ENCODE measurements at places on chromosomes 7 and 10.

DNA sequence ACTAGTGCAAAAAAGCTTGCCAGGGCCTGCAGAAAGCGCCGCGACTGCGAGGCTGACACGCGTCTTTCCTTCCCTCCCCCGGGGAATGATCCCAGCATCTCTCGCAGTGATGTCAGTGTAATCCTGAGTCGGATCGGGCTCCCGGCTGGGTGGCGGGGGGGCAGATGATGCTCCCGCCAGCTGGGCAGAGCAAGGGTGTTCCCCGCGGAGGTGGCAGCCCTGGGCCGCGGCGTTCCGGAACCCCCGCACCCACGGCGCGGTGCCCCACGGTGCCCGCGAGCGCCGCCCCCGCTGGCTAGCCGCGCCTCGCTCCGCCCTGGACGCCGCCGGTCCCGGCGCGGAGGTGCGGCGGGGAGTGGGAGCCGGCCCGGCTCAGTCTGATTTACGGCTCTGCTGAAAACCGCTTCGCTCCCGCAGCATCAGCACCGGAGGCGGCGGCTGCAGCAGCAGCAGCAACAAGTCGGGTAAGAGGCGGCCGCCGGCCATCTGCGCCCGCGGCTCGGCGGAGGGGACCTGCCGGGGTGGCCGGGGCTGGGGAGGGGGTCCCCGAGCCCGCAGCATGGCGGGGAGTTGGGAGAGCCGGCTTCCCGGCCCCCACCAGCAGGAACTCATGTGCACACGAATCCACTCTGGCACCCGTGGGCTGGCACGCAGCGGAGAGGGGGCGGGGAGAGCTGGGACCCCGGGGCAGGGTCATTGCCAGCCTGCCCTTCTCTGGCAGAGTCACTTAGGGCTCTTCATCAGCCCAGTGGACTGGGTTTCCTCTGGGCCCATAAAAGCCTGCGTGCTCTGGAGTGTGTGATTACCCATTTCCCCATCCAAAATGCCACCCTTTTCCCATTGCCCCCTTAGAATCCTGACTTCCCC is at the start of gene ZNF365:
ZNF365 (plus strand) TSS at position 375 of the 867 bp plus-strand sequence. CDS start 1,825 bp downstream, outside the sequence.
- DNase-seq, result peak; percentile 22

DNA sequence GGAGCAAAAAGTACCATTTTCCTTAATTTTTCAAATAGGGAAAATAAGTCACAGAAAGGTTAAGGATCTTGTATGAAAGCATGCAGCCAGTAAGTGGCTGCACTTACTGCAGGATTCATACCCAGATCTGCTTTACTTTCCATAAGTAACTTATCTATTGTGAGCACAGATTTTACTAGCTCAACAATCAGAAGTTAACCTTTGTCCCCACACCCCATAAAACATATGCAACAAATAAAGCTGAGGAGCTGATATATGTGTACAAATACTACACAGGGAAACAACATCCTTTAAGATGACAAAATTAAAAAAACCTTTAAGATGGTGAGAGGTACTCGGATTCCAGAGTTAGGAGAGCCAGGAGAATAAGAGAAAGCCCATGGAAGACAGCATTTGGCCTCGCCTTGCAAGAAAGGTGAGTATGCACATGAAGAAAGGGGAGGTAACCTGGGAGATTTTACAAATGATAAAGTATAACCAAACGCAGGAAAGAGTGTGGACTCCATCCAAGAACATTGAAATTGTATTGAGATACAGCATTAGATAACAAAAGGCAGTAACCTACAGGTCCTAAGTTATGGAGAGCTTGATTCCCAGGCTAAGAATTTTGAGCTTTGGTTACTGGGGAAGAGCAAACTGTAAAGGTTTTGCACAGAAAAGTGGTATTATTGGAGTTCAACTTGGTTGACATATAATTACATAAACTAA is 87.1 kb downstream of the ITGB8 start:
- DNase-seq, result no peak

GRCh38 chr7:37251222-37251621 is 197.4 kb downstream of the ELMO1 start:
- DNase-seq, result no peak

DNA sequence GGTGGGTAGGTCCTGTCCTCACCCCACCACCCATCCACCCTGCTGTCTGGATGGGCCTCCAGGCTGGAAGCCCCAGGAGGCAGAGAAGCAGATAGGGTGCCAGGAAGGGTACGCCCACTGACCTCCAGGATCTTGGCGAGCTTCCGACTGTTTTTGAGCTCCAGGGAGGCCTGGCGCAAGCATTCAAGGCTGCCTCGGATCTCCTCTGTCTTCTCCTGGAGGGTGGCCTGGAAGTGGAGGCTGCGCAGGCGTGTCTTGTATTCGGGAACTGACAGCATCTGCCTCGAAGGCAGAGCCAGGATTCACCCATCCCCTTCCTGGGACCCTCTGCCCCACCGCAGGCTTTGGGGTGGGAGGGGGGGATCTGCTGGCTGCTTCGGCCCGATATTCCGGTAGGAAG is 48.4 kb downstream of the GRID2IP start:
- DNase-seq, result no peak

DNA sequence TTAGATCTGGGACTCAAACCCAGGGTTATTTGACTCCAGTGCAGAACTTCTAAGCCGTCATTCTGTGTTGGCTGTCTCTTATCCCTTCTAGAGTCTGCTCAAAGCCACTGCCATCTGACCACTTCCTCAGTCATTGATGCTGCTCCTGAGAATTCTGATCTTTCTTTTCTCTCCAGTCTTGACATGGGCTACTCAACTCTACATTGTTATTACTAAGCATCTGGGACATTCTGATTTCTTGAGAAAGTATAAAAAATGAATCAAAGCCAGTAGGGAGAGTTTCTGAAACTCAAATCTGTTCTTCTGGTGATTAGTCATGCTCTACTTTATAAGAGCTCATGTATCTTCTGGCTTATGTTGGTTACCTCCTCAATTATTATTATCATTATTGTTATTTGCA is 48.7 kb downstream of the ANK3 start:
- DNase-seq, result no peak

GRCh38 chr10:11625019-11625735 is 13.7 kb upstream of the USP6NL start:
- DNase-seq, result no peak

DNA sequence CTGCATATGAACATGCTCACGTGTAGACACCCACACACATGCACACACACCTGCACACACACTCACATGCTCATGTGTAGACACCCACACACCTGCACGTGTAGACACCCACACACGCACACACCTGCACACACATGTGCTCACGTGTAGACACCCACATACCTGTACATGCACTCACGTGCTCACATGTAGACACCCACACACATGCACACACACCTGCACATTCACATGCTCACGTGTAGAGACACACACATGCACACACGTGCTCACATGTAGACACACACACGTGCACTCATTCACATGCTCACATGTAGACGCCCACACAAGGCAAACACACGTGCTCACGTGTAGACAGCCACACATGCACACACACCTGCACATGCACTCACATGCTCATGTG is 275.8 kb downstream of the PTPRN2 start:
- no peak for DNase-seq

- no peak for DNase-seq
Measured at GRCh38 chr7:130303982-130304381, 11.0 kb downstream of the CPA4 start.

- DNase-seq, result no peak
Measured at GRCh38 chr10:21173802-21174714, 276.9 kb upstream of the NEBL start.

DNA sequence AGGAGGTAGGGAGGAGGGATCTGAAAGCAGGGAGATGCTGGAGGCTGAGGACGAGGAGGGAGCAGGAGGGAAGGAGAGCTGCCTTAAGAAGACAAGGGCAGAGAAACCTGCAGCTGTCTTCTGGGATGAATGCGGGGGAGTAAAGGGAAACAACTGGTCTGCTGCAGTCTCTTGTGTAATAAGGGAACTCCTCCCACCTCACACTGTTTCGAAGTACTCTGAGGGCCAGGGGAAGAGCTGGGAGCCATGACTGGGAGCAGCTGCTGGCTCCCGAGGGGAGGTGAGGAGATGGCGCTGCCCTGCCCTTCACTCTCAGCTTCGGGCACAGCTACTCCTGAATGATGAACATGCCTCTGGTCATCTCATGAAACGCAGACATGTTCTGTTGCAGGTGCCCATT is 65.1 kb downstream of the CLEC2L start:
- peak; percentile 45 for DNase-seq

- DNase-seq, result no peak
Measured at GRCh38 chr10:44769450-44769849, 141.7 kb upstream of the TMEM72 start.

- DNase-seq, result peak; percentile 64
Measured at GRCh38 chr10:62380016-62380415, 5.8 kb downstream of the ZNF365 start.

GRCh38 chr7:80287400-80288174 is 153.0 kb downstream of the GNAI1 start:
- DNase-seq, result no peak

DNA sequence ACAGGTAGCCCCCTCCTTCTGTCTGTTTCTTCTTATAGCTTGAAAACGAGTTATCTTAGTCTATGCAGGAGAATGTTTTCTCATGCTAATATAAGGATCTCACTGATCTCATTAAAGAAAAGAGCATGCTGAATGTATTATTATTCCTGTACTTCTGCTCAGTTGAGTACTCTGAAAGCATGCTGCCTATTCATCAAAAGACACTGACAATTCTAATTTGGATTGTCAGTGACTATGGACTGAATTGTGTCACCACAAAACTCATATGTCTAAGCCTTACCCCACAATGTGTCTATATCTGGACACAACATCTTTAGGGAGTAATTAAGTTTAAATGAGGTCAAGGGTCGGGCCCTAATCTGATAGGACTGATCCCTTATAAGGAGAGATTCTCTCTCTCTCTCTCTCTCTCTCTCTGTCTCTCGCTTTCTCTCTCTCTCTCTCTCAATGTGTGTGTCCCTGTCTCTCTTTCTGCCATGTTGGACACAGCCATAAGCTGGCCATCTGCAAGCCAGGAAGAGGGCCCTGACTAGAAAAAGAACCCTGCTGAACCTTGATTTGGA is 98.4 kb downstream of the GNAT3 start:
- no peak for DNase-seq

DNA sequence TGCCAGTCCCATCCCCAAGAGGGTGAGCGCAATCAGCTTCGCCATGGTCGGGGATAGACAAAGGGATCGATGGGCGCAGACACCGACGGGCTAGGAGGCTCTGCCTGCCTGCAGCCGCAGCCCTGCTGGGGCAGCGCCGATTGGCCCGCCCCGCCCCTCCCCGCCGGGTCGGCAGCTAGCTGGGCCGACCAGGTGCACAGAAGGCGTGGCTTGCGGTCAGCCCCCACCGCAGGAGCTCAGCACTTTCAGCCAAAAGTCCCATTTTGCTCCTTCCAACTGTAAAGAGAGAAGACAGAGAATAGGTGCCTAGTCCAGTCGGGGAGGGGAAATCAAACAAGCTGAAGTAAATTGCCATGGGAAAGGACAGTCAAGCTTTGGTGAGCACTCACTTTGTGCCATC is at the start of gene PON1:
PON1 (minus strand) TSS at position 102 of the 400 bp plus-strand sequence; CDS start at position 45, 57 bp downstream.
- DNase-seq, result no peak

DNA sequence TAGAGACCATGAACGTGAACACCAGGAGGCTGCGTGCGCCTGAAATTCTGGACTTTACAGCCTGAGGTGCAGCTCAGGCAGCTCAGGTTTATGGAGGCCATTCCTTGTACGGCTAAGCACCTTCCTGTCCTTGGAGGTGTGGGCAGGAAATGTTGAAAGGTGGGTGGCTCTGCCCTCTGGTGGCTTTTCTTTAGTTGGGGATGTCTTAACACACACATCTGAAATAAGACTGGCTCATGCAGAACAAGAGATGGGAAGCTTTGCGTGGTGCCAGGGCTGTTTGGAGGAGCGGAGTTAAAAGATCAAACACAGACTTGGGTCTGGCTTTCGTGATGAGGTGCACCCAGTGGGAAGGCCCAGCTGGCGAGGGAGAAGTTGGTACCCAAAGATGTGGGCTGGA is 64.1 kb downstream of the DOCK1 start:
- DNase-seq, result no peak

GRCh38 chr7:138797715-138798320 is at the start of the genes ATP6V0A4 and TMEM213:
ATP6V0A4 (minus strand) TSS chr7:138798196; CDS start chr7:138771247, 26,949 bp downstream.
TMEM213 (plus strand) TSS chr7:138797994; CDS start chr7:138798105, 111 bp downstream.
- DNase-seq, result no peak
